T-helper 17 cell (primary cell): ENCODE measurements at places on chromosomes 11 and 22.
A peak's percentile ranks its signal among the peaks of the same experiment; 100 is the strongest.

DNA sequence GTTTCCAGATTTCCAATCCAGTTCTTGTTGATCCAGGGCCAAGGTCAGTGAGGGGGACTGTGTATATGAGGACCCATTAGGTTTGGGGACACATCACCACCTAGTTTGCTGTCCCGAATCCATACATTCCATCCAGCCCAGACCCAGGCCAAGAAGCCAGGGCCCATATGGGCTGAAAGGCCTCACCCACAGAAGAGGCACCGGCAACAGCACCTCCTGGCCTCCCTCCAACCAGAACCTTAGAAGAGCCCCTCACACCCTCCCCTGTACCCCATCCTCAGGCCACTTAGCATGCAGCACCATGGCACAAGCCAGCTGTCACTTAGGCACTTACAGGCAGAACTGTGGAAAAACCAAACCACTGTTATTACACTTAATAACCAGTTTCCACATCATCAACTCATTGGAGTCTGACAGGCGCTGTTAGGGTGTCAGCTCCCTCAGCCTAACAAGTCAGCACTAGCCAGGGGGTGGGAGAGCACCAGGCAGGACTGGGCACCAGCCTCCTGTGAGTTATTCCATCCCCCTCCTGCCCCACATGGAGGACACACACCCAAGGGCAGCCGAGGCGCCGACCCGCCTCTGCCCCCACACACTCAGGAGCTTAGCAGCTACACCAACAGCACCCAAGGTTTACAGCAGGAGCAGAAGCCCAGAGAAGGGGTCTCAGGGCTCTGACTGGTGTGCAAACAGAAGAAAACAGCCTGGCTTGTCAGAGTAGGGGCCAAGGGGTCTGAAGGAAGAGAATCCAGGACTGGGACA, 132.0 kb downstream of the BUD13 start:
- H3K36me3 ChIP-seq, result peaks cover 2% of the 10 kb centered on the region
- no peak for DNase-seq
- H3K27ac ChIP-seq, result no peak overlapping the region
- peaks cover 12% of the 10 kb centered on the region for H3K27me3 ChIP-seq
- H3K4me1 ChIP-seq, result peaks cover 2% of the 10 kb centered on the region
- H3K4me3 ChIP-seq, result no peak overlapping the region

GRCh38 chr11:130071211-130071712, 1.6 kb downstream of the APLP2 start:
- peaks cover 4% of the 10 kb centered on the region for H3K36me3 ChIP-seq
- peak overlapping the region; percentile 74 for H3K27ac ChIP-seq
- H3K27me3 ChIP-seq, result peaks cover 5% of the 10 kb centered on the region
- peak overlapping the region; percentile 91 for H3K4me3 ChIP-seq

GRCh38 chr11:9095421-9095820, 4.0 kb upstream of the SCUBE2 start:
- H3K4me3 ChIP-seq, result no peak overlapping the region
- no peak for DNase-seq
- H3K27ac ChIP-seq, result no peak overlapping the region
- H3K36me3 ChIP-seq, result peaks cover 8% of the 10 kb centered on the region
- peaks cover 75% of the 10 kb centered on the region for H3K27me3 ChIP-seq

- DNase-seq, result no peak
- H3K4me1 ChIP-seq, result peaks cover 74% of the 10 kb centered on the region
- H3K27me3 ChIP-seq, result no peaks in the 10 kb centered on the region
- peak overlapping the region; percentile 100 for H3K27ac ChIP-seq
Observed at GRCh38 chr22:36154423-36154945, 6.1 kb downstream of the APOL3 start.

DNA sequence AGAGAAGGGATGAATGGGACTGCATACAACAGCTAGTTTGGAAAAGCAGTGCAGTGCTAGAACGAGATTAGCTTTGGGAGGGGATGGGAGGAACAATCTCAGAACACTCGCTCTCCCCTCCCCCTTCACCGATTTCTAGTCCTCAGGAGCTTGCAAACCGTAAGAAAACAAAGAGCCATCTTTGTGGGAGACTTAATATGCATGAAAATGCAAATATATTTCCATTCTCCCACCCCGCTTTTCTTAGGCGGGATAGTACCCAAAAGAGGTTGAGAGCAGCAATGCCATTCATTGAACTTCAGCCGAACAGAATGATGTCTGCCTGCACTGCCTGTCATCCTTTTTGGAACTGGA, 1.1 kb downstream of the SPINDOC start:
- H3K4me3 ChIP-seq, result peak overlapping the region; percentile 83
- no peak for DNase-seq
- no peaks in the 10 kb centered on the region for H3K27me3 ChIP-seq
- H3K27ac ChIP-seq, result peak overlapping the region; percentile 77
- peaks cover 21% of the 10 kb centered on the region for H3K4me1 ChIP-seq
- no peaks in the 10 kb centered on the region for H3K36me3 ChIP-seq

- no peak overlapping the region for H3K4me3 ChIP-seq
- H3K36me3 ChIP-seq, result peaks cover 2% of the 10 kb centered on the region
- no peak overlapping the region for H3K27ac ChIP-seq
- H3K27me3 ChIP-seq, result no peaks in the 10 kb centered on the region
Observed at GRCh38 chr11:10862446-10862845, 4.6 kb upstream of the ZBED5 start.

GRCh38 chr11:2114430-2115241, 24.6 kb downstream of the IGF2 start:
- peaks cover 6% of the 10 kb centered on the region for H3K36me3 ChIP-seq
- no peak overlapping the region for H3K4me3 ChIP-seq
- no peaks in the 10 kb centered on the region for H3K4me1 ChIP-seq
- H3K27me3 ChIP-seq, result peaks cover 21% of the 10 kb centered on the region

DNA sequence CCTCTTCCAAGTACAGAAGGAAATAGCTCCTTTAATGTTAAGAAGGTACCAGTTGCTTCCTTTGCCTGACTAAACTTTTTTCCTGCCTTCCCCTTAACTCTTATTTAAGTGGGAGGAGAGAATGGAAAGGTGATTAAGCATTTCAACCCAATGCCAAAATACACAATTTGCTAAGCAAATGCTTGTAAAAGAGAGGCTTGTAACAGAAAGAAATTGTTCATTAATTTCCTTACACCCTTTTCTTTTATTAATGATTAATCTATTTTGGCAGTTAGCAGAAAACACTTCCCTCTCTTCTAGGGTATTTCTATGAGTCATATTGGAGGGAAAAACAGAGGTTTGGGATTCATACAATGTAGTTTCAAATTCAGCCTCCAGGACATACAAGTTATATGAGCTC, 427.6 kb upstream of the FAT3 start:
- H3K4me3 ChIP-seq, result no peak overlapping the region
- H3K27me3 ChIP-seq, result no peaks in the 10 kb centered on the region
- H3K4me1 ChIP-seq, result no peaks in the 10 kb centered on the region

DNA sequence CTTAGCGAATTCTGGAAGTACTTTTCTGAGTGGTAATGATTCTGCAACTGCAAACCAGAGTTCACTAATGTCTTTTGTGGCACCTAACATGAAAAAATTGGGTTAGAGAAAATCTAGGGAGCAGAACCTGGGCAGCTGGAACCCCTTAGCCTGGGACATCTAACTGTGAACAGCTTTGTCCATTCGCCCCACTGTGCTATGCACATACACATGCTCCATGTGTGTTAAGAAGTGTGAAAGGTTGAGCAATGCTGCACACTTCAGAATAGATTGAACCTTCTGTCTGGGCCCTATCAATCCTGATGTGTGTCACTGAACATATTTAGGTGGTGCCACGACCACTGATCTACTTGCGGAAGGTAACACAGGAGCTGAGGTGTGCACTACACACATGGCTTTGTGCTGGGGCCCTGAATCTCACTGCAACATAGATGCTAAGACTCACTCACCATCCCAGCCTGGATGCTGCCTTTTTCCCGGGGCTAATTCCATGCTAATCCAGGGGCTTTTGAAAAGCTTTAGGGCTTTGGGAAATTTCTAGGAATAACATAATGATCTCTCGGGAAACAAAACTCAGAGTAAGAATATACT, 976.2 kb downstream of the NTM start:
- H3K4me3 ChIP-seq, result no peak overlapping the region
- peaks cover 20% of the 10 kb centered on the region for H3K4me1 ChIP-seq
- no peak overlapping the region for H3K27ac ChIP-seq

- H3K4me1 ChIP-seq, result peaks cover 3% of the 10 kb centered on the region
- H3K27ac ChIP-seq, result no peak overlapping the region
- no peak overlapping the region for H3K4me3 ChIP-seq
- no peak for DNase-seq
- H3K36me3 ChIP-seq, result peaks cover 3% of the 10 kb centered on the region
Observed at GRCh38 chr22:26447584-26448329, 18.7 kb downstream of the ASPHD2 start.

DNA sequence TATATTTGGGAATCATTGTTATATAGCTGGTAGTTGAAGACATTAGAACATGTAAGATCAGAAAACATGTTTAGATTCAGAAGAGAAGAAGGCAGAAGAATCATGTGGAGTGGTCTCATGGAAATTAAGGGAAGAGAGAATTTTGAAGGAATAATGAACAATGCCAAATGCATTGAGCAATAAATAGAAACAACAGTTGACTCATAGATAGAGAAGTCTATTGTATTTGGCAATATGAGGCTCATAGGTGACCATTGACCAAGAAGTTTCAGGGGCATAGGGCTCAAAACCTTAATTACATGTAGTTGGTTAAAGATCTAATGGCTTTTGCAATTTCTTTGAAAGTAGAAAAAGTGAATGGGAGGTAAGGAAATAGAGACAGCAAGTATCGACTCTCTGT, 123.9 kb downstream of the PAX6 start:
- H3K27me3 ChIP-seq, result no peaks in the 10 kb centered on the region
- no peaks in the 10 kb centered on the region for H3K36me3 ChIP-seq
- H3K4me3 ChIP-seq, result no peak overlapping the region
- no peak for DNase-seq
- peaks cover 7% of the 10 kb centered on the region for H3K4me1 ChIP-seq

DNA sequence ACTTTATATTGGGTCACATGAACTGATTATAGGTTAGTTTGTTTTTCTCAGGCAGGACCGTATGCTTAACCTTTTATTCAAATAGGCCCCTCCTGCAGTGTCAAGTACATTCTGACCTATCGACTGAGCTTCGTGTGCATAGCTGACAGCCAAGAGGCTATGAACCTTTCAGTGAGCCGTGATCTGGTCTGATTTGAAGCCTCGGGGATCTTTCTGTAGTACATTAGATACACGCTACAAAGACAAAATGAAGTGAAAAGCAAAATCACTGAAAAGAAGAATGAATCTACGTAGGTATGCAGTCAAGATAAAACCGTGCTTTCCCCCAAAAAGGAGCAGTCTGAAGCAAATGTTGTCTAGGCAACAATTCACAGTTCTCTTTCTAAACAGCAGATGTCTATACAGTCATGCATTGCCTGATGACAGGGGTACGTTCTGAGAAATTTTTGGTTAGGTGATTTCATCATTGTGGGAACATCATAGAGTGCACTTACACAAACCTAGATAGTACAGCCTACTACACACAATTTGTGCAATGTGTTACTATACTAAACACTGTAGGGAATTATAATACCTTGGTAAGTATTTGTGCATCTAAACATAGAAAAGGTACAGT, 18.1 kb downstream of the JHY start:
- peaks cover 7% of the 10 kb centered on the region for H3K4me1 ChIP-seq
- no peak overlapping the region for H3K4me3 ChIP-seq
- DNase-seq, result no peak
- H3K27ac ChIP-seq, result no peak overlapping the region

DNA sequence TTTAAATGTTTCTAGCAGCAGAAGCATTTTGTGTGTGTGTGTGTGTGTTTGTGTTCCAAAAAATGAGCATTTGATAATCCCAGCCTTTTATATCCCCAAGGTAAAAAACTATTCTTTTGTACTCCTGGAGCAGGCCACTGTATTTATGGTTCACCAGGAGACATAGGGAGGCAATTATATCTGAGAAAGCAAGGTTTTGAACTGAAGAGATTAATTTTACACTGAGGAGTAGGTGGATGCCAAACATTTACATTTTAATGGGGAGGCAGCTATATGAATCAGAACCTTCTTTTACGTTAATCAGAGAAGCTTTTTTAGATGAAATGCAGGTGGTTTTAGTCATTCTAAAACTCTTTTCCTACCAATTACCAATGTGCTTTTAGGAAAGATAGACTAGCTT, 1374.0 kb upstream of the TENM4 start:
- no peaks in the 10 kb centered on the region for H3K36me3 ChIP-seq
- no peak for DNase-seq
- H3K4me1 ChIP-seq, result no peaks in the 10 kb centered on the region
- no peaks in the 10 kb centered on the region for H3K27me3 ChIP-seq

DNA sequence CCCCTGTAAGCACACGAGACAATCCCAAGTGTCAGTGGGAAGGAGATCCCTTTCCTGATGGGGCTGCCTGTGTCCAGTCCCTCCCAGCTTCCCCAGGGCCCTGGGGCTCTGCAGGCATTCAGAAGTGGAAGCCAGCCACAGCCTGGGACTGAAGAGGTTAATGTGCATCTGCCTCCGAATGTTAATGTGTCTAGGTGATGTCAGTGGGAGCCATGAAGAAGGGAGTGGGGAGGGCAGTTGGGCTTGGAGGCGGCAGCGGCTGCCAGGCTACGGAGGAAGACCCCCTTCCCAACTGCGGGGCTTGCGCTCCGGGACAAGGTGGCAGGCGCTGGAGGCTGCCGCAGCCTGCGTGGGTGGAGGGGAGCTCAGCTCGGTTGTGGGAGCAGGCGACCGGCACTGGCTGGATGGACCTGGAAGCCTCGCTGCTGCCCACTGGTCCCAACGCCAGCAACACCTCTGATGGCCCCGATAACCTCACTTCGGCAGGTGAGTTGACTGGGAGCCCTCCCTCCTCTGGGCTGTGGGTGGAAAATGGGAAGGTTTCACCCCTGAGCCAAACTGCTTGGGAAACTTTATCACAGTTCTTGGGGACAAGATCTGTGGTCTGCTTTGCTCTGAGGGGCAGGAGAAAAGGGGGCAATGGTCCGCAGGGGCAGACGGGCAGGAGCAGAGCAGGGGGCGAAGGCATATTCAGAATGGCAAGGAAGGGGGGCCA, at the start of gene MCHR1:
Gene MCHR1 (plus strand): TSS at position 236 of the 715 bp plus-strand sequence. CDS start 169 bp downstream, at position 405.
- DNase-seq, result no peak
- peaks cover 12% of the 10 kb centered on the region for H3K4me1 ChIP-seq
- H3K27me3 ChIP-seq, result peaks cover 23% of the 10 kb centered on the region
- no peak within 1 kb of the TSS for H3K4me3 ChIP-seq
- no peak within 1 kb of the TSS for H3K27ac ChIP-seq

DNA sequence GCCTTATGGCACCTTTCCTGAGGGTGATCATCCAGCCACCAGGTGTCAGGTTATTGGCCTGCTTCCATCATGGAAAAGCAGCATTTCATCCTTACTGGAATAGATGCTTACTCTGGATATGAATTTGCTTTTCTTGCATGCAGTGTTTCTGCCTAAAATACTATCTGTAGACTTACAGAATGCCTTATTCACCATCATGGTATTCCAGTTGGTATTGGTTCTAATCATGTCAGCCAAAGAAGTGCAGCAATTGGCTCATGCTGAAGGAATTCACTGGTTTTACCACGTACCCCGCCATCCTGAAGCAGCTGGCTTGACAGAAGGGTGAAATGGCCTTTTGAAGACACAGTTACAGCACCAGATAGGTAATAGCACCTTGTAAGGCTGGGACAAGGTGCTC, 194.2 kb downstream of the AASDHPPT start:
- no peaks in the 10 kb centered on the region for H3K36me3 ChIP-seq
- no peaks in the 10 kb centered on the region for H3K27me3 ChIP-seq
- H3K4me3 ChIP-seq, result no peak overlapping the region
- H3K4me1 ChIP-seq, result no peaks in the 10 kb centered on the region

- H3K27ac ChIP-seq, result no peak overlapping the region
- no peak for DNase-seq
- no peaks in the 10 kb centered on the region for H3K4me1 ChIP-seq
- no peak overlapping the region for H3K4me3 ChIP-seq
- peaks cover 13% of the 10 kb centered on the region for H3K27me3 ChIP-seq
Observed at GRCh38 chr11:8477151-8477550, 116.9 kb downstream of the STK33 start.
